Kidney epithelial cell (primary cell): ENCODE measurements at places on chromosomes 13 and 19.

DNA sequence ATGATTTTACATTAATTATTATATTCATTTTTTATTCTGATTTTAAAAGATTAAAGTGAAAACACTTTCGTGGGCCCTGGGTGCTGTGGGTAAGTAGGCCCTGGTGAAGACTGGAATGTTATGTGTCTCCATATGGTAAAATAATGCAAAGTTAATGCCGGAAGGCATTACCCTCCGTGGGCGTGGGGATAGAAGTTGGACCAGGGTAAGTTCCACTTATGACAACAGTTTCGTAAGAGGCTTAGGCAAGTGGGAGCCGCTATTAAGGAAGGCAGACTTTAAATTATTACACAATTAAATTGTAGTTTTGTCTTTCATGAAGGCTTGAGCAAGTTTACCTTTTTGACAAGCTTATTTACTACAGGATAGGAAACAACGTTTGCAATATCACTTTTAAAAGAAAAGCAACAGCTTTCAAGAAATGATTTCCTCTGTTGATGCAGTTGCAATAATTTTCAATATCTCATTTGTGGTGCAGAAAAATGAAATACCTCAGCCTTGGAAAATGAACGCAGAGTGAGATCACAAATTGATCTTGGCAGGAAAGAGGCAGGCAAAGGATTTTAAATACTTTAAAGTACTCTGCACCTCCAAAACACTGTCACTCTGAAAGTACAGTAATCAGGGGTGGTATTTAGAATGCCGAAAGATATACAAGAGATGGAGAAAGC, 310.6 kb downstream of the DCT start:
- DNase-seq = no peak

- no peak for DNase-seq
These were observed 43.2 kb downstream of the BBC3 start for GRCh38 chr19:47187797-47188196.

DNA sequence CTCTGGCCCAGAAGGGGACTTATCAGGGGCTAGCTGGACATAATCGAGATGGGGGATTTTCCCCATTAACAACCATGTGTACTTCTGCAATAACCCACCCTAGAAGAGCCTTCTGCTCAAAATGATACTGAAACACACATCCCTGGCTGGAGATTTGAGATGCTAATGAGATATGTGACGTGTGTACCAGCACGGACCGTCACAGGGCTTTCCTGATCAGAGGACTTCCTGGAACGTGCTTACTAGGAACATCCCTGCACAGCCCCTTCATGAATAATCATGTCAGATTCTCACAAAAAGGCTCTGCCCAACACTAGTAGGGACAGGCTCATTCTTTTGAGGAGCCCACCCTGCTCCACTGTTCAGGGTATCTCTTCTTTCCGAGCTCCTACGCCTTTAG, 6.5 kb upstream of the ERVV-1 start:
- no peak for DNase-seq

DNA sequence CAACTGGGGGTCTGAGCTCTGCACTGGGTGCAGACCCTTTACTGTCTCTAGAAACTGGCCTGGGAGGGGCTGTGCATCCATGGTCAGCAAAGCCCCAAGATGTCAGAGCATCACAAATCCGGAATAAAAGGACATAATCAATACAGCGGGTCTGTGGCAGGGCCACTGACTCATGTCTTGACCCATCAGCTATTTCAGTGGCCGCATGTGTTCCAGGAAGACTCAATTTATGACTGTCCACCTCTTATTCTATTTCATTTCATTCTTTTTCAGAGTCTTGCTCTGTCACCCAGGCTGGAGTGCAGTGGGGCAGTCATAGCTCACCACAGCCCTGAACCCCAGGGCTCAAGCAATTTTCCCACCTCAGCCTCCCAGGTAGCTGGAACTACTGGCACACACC, 53.2 kb downstream of the PEX11G start:
- no peak for DNase-seq

DNA sequence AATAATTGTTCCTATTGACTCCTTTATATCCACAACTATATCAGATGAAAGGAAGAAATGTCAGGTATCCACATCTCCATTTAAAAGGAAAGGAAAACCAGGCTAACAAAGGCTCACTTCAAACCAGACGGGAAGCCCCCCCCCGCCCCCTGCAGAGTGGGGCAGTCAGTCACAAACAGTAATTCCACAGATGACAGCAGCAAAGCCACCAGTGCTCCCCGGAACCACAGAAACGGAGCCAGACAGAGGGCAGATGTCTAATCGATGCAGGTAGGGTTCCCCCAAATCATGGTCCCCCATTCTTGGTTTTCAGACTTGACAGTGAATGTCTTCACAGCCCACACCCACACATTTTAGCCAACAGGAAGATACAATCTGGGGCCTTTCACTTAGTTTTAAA, 100.8 kb downstream of the STK24 start:
- DNase-seq = no peak

DNA sequence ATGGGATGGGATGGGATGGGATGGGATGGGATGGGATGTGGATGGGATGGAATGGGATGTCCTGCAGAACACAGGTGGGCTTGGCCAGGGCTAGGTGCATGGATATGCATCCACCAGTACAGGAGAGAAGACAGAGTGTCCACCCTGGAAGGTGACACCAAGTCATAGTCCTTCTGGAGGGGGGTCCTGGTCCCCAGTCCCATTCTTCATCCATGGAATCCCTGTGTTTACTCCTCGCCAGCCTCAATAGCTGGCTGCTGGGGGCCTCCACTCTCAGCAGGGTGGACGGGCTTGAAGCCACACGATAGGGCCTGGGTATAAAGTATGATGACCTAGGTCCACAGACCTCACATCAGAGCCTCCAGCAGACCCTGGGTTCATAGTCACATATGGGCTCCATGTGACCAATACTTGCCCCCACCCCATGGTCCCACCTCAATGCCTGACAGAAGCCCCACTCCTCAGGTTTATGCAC, 40.1 kb downstream of the RFX2 start:
- DNase-seq = no peak

DNA sequence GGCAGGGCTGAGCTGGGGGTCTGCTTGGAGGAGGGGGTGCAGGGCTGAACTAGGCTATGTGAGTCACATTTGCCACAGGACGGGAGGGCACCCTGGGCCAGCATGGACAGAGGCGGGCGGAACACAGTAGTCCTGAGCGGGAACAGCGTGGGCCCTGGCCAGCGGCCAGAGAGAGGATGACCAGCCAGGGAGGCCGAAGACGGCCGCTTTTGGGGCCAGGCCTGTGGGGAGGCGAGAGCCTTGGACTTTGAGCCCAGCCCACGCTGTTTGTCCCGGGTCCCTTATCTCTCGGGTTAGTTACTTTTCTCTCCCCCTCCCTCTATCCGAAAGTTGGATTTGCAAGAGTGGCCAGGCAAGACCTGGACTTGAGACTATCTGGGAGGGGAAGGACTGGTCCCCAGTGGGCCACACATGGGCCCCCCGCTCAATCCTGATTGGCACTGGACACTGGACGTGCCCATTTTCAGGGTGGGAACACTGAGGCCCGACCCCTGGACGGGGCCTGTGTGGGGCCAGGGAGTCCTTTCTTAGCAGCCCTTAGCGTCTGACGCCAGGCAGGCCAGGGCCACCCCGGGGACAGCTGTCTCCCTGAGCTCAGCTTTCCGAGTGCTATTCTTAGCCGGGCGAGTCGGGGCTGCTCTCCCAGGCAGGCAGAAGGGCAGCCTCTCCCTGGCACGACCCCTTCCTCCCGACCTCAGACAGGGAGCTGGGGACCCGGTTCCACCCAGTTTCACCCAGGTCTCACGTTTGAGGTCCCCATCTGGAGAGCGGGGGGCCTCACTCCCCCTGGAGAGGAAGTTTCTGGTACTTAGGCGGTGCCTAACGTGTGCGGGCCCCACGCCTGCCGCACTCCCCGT, 833 bp downstream of the GAMT start:
- no peak for DNase-seq

DNA sequence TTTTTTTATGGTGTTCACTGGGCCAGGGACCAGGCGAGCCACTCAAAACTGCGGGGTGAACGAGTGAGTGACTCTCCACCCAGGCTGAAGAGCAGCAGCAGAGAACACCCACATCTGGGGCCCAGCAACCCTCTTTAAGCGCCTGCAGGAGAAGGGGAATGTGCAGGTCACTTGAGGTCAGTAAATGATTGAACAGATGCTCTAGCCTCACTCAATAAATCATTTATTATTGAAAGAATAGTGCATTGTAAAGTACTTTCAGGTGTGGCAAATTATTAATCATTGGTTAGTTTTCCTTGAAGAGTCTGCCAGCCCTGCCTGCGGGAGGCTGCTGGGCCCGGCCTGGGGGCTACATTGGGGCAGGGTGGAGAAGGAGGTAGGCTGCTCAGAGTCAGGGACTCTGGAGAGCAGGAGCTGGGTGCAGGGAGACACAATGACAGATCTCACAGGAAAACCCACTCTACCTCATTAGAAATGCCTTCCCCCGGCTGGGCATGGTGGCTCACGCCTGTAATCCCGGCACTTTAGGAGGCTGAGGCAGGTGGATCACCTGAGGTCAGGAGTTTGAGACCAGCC, 42.5 kb downstream of the ABCC4 start:
- peak; percentile 64 for DNase-seq

DNA sequence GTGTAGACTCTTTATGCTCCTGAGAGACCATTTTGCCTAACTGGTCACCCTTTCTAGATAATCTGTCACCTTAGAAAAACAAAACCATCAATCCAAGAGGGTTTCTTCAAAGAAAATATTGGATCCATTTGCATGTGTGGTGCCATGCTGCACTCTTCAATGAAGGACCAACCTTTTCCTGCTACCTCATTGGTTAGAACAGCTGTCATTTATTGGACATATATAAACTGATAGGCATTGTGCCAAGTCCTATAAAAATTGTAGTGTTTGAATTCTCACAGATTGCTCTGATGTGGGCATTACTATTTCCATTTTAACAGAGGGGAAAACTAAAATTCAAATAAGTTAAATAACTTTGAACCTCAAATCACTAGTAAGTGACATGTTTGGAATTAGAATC, 333.2 kb downstream of the MYO16 start:
- DNase-seq = no peak

GRCh38 chr13:110245416-110245899, 61.5 kb downstream of the COL4A1 start:
- DNase-seq = no peak

GRCh38 chr19:7897292-7897691, 6.4 kb upstream of the MAP2K7 start:
- no peak for DNase-seq

DNA sequence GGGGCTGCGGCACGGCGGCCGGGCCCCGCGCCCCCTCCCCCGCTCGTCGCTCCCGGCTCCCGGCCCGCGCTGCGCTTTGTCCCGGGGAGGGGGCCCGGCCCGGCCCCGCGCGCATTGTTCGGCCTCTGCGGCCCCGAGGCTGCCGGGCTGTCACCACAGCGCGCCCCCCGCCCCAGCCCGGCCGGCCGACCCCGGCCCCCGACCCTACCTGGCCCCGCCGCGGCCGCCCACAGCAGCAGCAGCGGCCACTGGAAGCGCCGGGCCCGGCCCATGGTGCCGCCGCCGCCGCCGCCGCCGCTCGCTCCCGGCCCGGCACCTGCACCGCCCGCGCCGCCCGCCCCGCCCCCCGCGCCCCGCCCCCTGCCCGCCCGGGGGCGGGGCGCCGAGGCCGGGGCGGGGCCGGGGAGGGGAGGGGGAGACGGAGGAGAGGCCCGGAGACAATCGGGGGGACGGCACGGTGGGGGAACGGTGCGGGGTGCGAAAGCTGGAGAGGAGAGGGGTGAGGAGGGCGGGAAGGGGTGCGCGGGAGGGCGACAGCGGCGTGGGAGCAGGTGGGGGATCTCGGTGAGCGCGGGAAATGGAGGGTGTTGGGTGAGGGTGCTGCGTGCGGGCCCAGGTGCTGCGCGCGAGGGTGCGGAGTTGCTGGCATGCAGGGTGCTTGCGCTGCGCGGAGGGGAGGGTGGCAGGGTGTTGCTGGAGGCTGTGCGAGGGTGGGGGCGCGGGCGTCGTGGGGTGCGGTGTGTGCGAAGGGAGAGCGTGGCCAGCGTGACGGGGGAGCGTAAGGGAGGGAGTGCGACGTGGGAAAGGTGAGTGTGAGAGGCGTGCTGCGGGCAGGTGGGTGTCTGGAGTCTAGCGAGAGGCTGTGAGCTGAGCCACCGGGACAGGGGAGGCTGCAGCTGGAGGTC, at the start of gene CADM4:
Gene CADM4, minus strand, starts transcription at position 332 of the 905 bp plus-strand sequence. Its CDS starts 60 bp downstream, at position 272.
- no peak for DNase-seq

GRCh38 chr19:5090465-5091017, 121.6 kb downstream of the KDM4B start:
- DNase-seq = no peak

GRCh38 chr19:30149300-30149699, 207.3 kb downstream of the URI1 start:
- DNase-seq = no peak

DNA sequence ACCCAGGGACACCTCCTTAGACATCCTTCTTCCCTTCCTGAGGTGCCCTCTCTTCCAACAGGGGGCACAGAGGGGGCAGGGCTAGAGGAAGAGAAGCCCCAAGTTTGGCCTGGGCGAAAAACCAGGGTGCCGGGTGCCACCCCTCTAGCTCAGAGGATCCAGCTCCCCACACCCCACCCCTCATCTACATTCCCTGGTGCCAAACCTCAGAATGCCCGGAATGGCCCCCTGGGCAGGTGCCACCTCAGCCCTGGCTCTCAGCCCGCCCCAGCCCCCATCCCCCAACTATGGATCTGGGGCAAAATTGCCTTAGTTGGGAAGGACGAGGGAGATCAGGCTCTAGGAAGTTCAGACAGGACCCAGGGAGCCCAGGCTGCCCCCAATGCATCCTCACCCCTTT, 2.0 kb downstream of the CNN1 start:
- no peak for DNase-seq

DNA sequence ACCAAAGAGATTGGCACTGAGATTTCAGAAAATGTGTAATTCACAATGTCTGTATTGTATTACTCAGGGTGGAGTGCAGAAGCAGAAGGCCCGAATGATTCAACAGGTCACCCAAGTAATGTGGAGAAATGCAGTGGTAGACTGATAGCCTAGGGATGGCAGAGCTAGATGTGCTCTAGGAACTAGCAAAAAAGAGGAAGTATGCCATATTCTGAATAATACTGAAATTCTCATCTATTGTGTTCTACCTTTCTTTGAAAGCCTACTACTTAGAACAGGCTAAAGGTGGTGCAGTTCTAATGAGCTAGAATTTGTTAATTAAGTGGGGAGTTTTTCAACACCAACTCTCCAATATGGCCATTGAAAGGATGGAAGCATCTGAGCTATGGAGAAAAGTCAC, 1449.8 kb upstream of the MIR17HG start:
- DNase-seq = no peak
